ENCODE measurements at places on chromosomes 2 and 18. TPM values are rescaled to one million over a fixed set of nuclear protein-coding genes. Genes with fewer than 3 reads are reported as not detected.
A peak's percentile ranks its signal among the peaks of the same experiment; 100 is the strongest.

The LRP2 gene
- total RNA-seq, result not detected

The PNKD gene
- 28.7 TPM for total RNA-seq

- H3K27ac ChIP-seq, result no peak overlapping the region
- no peak overlapping the region for H3K4me3 ChIP-seq
- no peak for DNase-seq
- no peaks in the 10 kb centered on the region for H3K27me3 ChIP-seq
- no peaks in the 10 kb centered on the region for H3K4me1 ChIP-seq
- H3K36me3 ChIP-seq, result no peaks in the 10 kb centered on the region
Measured at GRCh38 chr2:152051436-152051835, 47.4 kb downstream of the CACNB4 start.

GRCh38 chr2:45046786-45047185, 37.5 kb upstream of the SIX2 start:
- no peak for DNase-seq
- H3K4me3 ChIP-seq, result no peak overlapping the region
- H3K27ac ChIP-seq, result no peak overlapping the region
- peaks cover 5% of the 10 kb centered on the region for H3K4me1 ChIP-seq

DNA sequence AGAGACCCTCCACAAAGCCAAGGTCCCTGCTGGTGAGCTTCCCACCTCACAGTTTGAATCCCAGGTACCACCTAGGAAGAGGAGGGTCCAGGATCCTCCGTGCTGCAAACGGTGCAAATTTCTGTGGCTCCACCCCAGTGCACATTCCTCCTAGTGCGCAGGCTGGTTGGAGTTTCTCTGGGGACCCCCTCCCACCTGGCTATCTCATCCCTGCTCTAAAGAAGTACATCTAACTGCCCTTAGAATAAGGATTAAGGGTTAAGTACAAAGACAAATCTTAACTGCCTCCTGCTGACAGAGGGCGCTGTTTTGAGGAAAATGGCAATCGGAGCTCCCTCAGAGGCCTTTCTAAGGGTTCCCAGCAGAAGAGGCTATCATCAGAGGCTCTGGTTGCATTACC, 109.6 kb upstream of the FSIP2 start:
- no peaks in the 10 kb centered on the region for H3K4me1 ChIP-seq
- no peaks in the 10 kb centered on the region for H3K27me3 ChIP-seq
- no peak overlapping the region for H3K4me3 ChIP-seq
- H3K27ac ChIP-seq, result no peak overlapping the region
- no peaks in the 10 kb centered on the region for H3K36me3 ChIP-seq

The CDH19 gene
- 18.2 TPM for total RNA-seq

- no peak for DNase-seq
- no peak overlapping the region for H3K27ac ChIP-seq
- no peaks in the 10 kb centered on the region for H3K4me1 ChIP-seq
- H3K27me3 ChIP-seq, result no peaks in the 10 kb centered on the region
- no peak overlapping the region for H3K4me3 ChIP-seq
Measured at GRCh38 chr2:234761910-234762309, 189.9 kb upstream of the SH3BP4 start.

GRCh38 chr18:4246374-4246773, 208.7 kb downstream of the DLGAP1 start:
- no peak overlapping the region for H3K27ac ChIP-seq
- no peaks in the 10 kb centered on the region for H3K4me1 ChIP-seq
- no peak for DNase-seq
- no peaks in the 10 kb centered on the region for H3K27me3 ChIP-seq

The REG3A gene
- total RNA-seq, result not detected

DNA sequence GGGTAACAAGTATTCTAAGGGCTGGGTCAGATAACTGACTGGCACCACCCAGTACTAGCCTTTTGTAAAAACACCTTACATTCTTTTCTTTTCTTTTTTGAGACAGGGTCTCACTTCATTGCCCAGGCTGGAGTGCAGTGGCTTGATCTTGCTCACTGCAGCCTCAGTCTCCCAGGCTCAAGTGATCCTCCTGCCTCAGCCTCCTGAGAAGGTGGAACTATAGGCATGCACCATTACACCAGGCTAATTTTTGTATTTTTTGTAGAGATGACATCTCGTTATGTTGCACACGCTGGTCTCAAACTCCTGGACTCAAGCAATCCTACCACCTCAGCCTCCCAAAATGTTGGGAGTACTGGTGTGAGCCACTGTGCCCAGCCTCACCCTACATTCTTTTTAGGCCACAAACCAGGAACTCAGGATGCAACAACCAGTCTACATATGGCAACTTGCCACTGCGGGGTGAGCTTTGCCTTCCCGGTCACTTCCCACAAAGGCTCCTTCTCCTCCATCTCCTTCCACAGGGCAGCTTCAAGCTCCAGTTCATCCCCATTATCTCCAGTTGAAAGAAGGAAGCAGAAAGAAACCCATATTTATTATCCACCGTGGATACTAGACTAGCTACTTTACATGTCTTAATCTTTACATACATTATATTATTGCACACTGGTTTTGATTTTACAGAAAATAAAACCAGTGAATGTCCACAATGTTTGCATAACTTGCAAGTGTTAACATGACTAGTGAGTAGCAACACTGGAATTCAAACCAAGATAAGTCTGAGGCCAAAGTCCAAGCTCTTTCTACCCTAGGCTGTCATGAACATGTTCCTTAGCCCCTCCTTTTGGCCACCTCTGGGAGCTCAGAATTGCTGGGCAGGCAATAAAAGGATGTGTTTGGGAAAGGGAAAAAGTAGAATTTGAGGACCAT, 23.7 kb upstream of the AP1S3 start:
- no peaks in the 10 kb centered on the region for H3K27me3 ChIP-seq
- H3K4me1 ChIP-seq, result no peaks in the 10 kb centered on the region
- no peak overlapping the region for H3K27ac ChIP-seq
- H3K36me3 ChIP-seq, result no peaks in the 10 kb centered on the region
- no peak for DNase-seq
- no peak overlapping the region for H3K4me3 ChIP-seq

GRCh38 chr2:56613254-56613653, 429.5 kb downstream of the CCDC85A start:
- H3K27me3 ChIP-seq, result no peaks in the 10 kb centered on the region
- DNase-seq, result no peak
- H3K36me3 ChIP-seq, result no peaks in the 10 kb centered on the region
- H3K4me1 ChIP-seq, result no peaks in the 10 kb centered on the region
- no peak overlapping the region for H3K27ac ChIP-seq

GRCh38 chr18:46155641-46156051, 51.5 kb downstream of the HAUS1 start:
- H3K27me3 ChIP-seq, result no peaks in the 10 kb centered on the region
- H3K4me1 ChIP-seq, result no peaks in the 10 kb centered on the region
- DNase-seq, result no peak
- no peaks in the 10 kb centered on the region for H3K36me3 ChIP-seq

DNA sequence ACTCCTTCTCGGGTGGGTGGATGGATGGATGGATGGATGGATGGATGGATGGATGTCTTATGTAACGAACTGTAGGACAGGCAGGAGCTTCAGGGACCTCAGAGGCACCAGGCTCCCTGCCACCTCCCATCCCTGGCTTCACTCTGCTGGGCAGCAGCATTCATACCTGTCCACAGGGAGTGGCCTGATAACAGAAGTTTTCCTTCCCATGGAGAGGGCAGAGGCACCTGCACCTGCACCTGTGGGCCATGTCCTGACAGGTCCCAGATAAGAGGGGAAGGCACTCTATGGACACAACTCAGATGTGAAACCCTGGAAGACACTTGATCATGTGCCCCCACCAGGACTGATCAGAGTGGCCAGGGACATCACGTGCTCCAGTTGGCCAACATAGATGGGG, 142.3 kb downstream of the GBX2 start:
- no peaks in the 10 kb centered on the region for H3K27me3 ChIP-seq
- H3K27ac ChIP-seq, result no peak overlapping the region
- no peak for DNase-seq
- H3K4me1 ChIP-seq, result no peaks in the 10 kb centered on the region
- H3K36me3 ChIP-seq, result no peaks in the 10 kb centered on the region
- no peak overlapping the region for H3K4me3 ChIP-seq

GRCh38 chr2:180195847-180196246, 188.8 kb upstream of the CWC22 start:
- H3K4me3 ChIP-seq, result no peak overlapping the region
- H3K27ac ChIP-seq, result no peak overlapping the region
- DNase-seq, result no peak

DNA sequence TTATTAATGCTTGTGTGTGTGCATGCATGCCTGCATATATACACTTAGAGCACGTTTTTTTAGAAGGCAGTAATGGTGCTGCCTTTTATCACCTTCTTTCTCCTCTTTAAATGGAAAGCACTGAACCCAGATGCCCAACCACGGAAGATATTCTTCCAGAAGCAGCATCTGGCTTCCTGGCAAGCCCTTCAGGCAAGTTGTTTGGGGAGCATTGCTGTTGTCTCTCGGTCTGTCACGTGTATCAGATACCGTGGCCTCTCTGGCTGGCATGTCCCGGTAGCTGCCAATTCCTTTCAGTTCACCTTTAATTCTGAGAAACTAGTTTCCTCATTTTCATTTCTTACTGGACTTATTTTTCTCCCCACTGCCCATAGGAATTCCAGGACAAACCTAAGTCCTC, 587.8 kb downstream of the ARHGAP15 start:
- H3K27ac ChIP-seq, result peak overlapping the region; percentile 36
- peak overlapping the region; percentile 2 for H3K4me3 ChIP-seq
- H3K36me3 ChIP-seq, result no peaks in the 10 kb centered on the region
- DNase-seq, result no peak
- no peaks in the 10 kb centered on the region for H3K27me3 ChIP-seq

The RAMP1 gene
- total RNA-seq, result 120 TPM

The CACNB4 gene
- total RNA-seq, result 4.9 TPM

DNA sequence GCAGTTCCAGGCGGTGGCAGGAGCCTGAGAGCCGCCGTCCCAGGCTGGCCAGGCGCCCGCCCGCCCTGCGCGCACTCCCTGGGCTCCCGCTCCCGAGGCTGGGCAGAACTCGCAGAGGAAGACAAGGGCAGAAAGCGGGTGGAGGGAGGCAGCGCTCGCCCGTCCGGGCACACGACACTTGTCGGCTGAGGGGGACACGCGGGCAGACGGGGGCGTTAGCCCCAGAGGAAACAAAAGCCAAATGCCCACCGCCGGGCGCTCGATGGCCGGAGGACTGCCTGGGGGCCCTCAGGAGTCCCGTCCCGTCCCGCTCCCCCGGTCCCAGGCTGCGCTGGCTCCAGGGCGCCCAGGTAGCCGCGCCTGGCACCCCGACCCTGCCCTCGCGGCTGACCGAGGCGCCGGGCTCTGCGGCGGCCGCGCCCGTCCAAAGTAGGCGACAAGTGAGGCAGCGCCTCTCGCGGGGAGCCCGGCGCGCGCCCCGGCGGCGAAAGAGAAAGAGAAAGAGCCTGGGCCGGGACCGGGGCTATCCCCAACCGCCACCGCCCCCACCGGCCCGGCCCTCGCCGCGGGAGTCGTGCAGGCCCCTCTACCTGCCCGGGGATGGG, 491 bp downstream of the L3MBTL4 start:
- H3K4me3 ChIP-seq, result peak overlapping the region; percentile 77
- H3K36me3 ChIP-seq, result no peaks in the 10 kb centered on the region
- H3K4me1 ChIP-seq, result peaks cover 11% of the 10 kb centered on the region
- H3K27me3 ChIP-seq, result no peaks in the 10 kb centered on the region

DNA sequence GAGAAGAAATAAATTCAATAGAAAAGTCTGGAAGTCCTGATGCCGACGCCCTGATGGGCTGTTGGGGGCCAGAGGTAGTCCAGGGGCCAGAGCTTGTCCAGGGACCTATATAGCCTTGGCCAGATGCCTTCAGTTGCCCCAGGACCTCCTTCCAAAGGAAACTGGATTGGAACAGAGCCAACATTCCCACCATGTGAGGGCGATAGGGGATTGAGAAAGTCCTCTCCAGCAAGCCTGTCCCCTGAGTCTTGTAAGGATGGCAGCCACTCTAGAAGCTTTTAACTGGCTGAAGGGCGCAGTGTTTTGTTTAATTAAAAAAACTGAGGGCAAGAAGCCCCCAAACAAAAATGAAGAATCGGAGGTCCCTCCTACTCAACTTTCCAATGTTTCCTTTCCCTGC, 54.9 kb upstream of the CDCA7 start:
- no peaks in the 10 kb centered on the region for H3K36me3 ChIP-seq
- H3K27me3 ChIP-seq, result no peaks in the 10 kb centered on the region
- no peak for DNase-seq
- H3K4me3 ChIP-seq, result no peak overlapping the region

GRCh38 chr18:49751427-49752094, 61.8 kb downstream of the ACAA2 start:
- H3K27ac ChIP-seq, result no peak overlapping the region
- H3K4me1 ChIP-seq, result no peaks in the 10 kb centered on the region
- no peaks in the 10 kb centered on the region for H3K36me3 ChIP-seq
- no peak overlapping the region for H3K4me3 ChIP-seq
- H3K27me3 ChIP-seq, result no peaks in the 10 kb centered on the region
- no peak for DNase-seq

The COL4A3 gene
- total RNA-seq, result 1.5 TPM

The CRYGC gene
- not detected for total RNA-seq

GRCh38 chr18:63322206-63322605, 2.6 kb upstream of the BCL2 start:
- no peak for DNase-seq
- H3K27me3 ChIP-seq, result no peaks in the 10 kb centered on the region
- H3K27ac ChIP-seq, result peak overlapping the region; percentile 91
- peaks cover 15% of the 10 kb centered on the region for H3K4me1 ChIP-seq

- H3K27me3 ChIP-seq, result no peaks in the 10 kb centered on the region
- DNase-seq, result no peak
- no peaks in the 10 kb centered on the region for H3K36me3 ChIP-seq
- H3K27ac ChIP-seq, result peak overlapping the region; percentile 98
- H3K4me1 ChIP-seq, result peaks cover 93% of the 10 kb centered on the region
Measured at GRCh38 chr2:96530474-96531357, 5.8 kb upstream of the ARID5A start.

GRCh38 chr2:28435241-28435640, 42.6 kb downstream of the FOSL2 start:
- peak overlapping the region; percentile 39 for H3K27ac ChIP-seq
- no peaks in the 10 kb centered on the region for H3K36me3 ChIP-seq
- H3K4me1 ChIP-seq, result peaks cover 32% of the 10 kb centered on the region
- no peak overlapping the region for H3K4me3 ChIP-seq
- no peak for DNase-seq

- no peak for DNase-seq
- no peak overlapping the region for H3K27ac ChIP-seq
- no peaks in the 10 kb centered on the region for H3K27me3 ChIP-seq
- H3K4me1 ChIP-seq, result no peaks in the 10 kb centered on the region
Measured at GRCh38 chr18:10995550-10995949, 153.8 kb downstream of the PIEZO2 start.

GRCh38 chr2:51071191-51071590, 39.3 kb upstream of the NRXN1 start:
- no peaks in the 10 kb centered on the region for H3K4me1 ChIP-seq
- H3K4me3 ChIP-seq, result no peak overlapping the region
- H3K36me3 ChIP-seq, result no peaks in the 10 kb centered on the region
- no peaks in the 10 kb centered on the region for H3K27me3 ChIP-seq

The SELENOI gene
- total RNA-seq, result 33.4 TPM

The FAM161A gene
- 2.5 TPM for total RNA-seq

DNA sequence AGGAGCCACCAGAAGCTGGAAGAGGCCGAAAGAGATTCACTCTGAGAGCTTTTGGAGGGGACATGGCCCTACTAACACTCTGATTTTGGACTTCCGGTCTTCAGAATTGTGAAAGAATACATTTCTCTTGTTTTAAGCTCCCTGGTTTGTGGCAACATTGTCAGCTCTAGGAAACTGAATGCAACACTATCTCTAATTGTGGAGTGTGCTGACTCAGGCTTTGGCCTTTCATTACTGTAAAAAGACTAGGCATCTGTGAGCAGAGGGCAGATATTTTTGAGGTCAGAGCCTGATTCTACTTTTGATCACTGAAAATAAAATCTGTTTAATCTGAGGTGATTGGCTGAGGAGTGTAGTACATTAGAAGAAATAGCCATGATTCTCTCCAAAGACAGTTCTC, 185.4 kb upstream of the FAM98A start:
- no peaks in the 10 kb centered on the region for H3K36me3 ChIP-seq
- no peak overlapping the region for H3K27ac ChIP-seq
- H3K4me1 ChIP-seq, result no peaks in the 10 kb centered on the region
- no peak overlapping the region for H3K4me3 ChIP-seq
- no peak for DNase-seq
